ENCODE measurements at places on chromosomes 1 and 21.

DNA sequence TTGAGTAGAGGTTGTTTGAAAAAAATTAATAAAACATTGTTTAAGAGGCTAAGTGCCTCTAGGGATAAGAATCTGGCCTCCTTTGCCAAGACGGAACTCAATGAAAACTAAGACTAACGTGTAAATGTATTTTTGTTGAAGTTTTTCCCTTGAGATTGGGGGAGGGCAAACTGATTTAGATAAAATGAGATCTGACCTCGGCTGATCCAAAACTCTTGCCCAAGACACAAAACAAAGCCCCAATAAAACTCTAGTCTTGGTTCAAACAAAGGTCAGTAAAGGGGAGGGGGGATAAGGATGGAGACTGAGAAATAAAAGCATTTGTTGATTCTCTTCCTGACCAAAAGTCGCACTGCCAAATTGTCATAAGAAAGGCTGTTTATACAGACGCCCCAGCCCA is 134.8 kb upstream of the DPT start:
- no peak for DNase-seq

DNA sequence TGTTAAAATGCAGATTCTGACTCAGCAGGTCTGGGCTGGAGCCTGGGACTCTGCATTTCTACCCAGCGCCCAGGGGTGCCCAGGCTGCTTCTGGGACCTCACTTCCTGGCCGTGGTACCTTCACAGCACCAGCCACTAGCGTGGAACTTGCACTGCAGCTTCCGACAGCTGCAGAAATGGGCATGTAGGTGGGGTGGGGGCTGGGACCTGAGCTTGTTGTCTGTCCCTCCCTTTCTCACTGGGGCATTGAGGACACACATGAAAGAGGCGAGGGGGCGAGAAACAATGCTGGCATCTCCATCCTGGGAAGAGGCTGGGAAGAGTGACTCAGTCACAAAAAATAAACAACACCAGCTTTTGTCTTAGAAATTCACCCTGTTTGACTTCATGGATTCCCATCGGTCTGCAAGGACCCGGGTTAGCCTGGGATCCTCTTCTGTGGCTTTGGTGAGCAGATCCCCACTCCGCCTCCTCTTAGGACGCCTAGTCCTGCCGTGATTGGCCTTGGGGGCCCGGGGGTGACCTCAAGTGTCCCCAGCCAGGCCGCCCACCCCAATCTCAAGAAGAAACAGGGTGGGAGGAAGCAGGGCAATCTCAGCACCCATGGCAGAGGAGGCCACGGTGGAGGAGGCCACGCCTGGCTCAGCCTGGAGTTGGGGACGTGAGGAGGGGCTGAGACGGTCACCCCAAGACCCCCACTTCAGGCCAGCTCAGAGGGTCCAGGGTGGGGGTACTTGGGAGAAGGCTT is 29.9 kb upstream of the POFUT2 start:
- no peak for DNase-seq

- DNase-seq, result no peak
These were observed 318.9 kb downstream of the SEC16B start for GRCh38 chr1:177650947-177651346.

- DNase-seq, result no peak
These were observed 8.5 kb downstream of the A3GALT2 start for GRCh38 chr1:33312413-33312749.

GRCh38 chr1:15215116-15215515 is 31.9 kb upstream of the FHAD1 start:
- DNase-seq, result no peak

- DNase-seq, result no peak
These were observed 369.9 kb downstream of the SIPA1L2 start for GRCh38 chr1:232260045-232260444.

- DNase-seq, result no peak
These were observed 143.2 kb downstream of the CLEC20A start for GRCh38 chr1:178353524-178353923.
